CD8-positive, alpha-beta T cell (primary cell): ENCODE measurements at places on chromosomes 5 and 9. TPM values are rescaled to one million over a fixed set of nuclear protein-coding genes. Genes with fewer than 3 reads are reported as not detected.

Gene PRSS3
- not detected for total RNA-seq

GRCh38 chr9:109512170-109512756 lies 14.2 kb upstream of the PTPN3 start:
- no peak for DNase-seq

Gene SPAG8
- total RNA-seq = 0.78 TPM

- DNase-seq = no peak
These were observed 1325.0 kb upstream of the DMAC1 start for GRCh38 chr9:9124616-9125015.

- DNase-seq = no peak
These were observed 14.4 kb upstream of the SYNPO start for GRCh38 chr5:150625831-150626746.

Gene ZNF483
- 19.6 TPM for total RNA-seq

DNA sequence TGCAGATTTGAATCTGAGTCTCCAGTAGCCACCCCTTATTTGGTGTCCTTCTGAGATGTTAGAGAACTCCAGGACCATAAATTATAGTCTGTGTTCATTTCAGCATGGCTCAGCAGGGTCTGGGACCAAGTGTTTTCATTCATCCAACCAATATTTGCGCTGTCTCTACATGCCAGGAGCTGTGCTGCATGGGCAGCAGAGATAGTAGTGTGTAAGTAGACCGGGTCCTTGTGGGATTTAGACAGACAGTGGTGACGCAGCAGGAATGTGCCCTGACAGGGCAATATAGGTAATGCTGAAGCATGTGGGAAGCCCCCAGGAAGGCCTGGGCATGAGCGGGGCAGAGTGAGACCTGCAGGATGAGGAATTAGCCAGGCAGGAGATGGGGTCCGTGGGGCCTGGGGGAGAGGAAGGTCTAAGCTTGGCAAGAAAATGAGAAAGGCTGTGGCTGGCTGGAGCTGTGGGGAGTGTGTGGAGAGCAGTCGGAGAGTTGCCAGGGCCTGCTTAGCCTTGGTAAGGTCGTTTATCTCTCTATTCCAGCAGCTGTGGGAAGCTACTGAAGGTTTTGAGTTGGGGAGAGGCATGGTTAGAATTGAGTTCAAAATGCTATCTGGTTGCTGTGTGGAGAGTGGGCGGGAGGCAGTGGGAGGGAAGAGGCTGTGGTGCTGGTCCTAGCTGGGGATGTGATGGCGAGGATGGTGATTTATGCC lies 16.8 kb downstream of the STXBP1 start:
- no peak for DNase-seq

DNA sequence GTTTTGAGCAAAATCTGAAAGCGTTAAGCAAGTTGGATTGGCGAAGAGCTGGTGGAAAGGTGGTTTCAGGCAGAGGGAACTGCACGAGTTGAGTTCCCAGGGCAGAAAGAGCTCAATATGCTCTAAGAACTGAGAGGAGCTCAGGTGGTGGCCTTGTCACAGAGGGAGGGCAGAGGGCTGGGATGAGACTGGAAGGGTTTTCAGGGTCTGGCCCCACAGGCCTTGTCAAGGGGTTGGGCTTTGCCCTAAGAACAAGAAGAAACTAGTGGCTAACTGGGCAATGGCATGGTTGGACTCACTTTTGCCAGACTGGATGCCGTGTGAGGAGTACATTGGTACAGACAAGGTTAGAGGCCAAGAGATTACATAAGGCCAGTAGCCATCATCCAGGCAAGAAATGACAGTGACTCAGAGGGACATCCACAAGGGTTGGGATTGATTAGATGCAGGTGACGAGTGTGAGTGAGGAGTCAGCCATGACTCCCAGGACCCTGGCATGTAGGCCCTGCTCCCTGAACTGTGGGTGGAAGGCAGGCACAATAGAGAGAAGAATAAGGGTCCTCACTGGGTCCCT lies 75.1 kb upstream of the SMIM23 start:
- DNase-seq = no peak

DNA sequence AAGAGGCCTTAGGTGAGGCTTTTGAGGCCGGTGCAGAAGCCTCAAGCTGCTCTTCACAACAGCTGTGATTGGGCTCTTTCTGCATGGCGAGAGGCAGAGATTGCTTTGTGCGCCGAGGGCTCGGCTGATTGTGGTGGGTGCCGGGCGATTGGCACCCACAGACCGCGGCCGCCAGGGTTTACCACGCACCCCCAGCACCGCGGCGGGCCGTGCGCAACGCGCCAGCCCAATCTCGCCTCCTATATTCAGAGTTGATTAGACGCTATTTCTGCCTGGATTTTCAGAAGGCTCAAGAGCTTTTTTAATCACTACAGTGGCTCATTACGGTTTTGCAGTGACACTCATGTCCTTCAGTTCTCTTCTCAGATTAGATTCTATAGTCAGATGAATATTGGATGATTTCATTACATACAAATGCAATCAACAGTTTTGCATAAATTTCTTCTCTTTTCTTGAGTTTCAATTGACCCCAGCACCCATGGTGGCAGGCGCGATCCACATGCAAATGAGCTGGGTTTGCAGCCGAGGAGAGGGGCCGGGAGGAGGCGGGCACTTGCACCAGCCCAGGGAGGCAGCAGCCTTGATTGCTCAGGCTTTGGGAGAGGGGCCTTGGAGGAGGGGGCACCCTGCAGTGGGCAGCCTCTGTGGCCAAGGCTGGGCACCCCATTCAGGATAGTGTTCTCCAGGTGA lies 33.8 kb upstream of the PTGS1 start:
- no peak for DNase-seq

Gene CENPK
- total RNA-seq = 5.1 TPM

DNA sequence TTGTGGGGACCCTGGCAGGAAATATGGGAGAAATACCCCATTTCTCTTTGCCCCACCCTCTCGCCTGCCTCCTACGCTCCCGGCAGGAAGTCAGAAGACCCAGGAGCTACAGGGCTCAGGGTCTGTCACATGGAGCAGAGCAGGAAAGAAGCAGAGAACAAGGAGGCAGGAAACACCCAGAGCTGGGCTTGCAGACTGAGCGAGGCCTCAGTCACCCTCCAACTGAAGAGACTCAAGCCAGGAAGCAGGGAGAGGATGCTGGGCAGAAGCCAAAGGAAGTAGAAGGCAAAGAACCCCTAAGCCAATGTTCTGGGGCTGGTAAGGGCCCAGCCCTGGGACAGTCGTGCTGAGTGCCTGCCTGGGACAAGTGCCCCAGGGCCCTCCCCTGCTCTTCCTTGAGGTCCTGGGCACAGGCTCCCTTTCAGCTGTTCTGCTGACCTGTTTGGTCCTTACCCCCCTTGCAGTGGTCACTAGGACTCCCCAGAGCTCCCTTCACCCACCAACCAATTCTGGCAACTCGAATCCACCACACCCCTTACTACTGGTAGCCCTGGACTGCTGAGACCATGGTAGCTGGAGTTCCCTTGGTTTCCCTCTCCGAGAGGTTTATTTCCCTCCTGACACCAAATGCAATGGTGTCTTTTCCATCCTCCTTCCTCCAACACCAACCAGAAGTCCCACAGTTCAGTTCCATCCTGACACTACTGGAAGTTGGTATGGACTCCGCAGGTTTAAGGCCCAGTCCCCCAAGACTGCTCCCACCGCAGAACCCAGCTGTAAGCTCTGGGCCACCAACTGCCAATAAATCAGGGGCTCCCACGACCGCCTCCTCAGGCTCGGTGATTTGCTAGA lies 157.5 kb downstream of the COL23A1 start:
- DNase-seq = no peak

Gene FOXD4L4
- not detected for total RNA-seq

Gene NTRK2
- not detected for total RNA-seq

GRCh38 chr9:35789541-35789940 lies 1.9 kb upstream of the NPR2 start:
- DNase-seq = no peak

DNA sequence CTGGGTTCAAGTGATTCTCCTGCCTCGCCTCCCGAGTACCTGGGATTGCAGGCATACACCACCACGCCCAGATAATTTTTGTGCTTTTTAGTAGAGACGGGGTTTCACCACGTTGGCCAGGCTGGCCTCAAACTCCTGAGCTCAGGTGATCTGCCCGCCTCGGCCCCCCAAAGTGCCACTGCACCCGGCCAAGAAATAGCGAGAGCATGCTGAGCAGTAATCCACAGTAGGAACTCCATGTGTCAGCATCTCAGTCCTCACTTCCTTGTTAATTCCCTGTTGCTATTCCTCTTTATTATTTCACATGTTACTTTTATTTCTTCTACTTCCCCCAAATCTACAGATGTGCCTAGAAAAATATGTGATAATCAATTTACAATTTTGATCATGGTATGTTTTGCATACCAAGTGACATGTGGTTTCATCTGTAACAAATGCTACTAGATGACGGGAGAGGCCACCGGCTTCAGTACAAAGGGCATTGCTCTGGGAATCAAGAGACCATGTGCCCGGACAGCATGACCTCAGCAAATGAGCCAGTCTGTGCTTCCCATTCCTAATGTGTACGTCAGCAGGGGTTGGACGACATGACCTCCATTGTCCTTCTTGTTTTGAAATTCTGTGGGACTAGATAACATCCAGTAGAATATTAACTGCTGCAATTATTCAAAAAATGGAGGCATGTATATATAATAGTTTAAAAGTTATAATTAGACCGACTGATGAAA lies 61.6 kb downstream of the FNBP1 start:
- no peak for DNase-seq

Gene SH2D3C
- 5.9 TPM for total RNA-seq

- DNase-seq = peak; percentile 37
These were observed 305.8 kb upstream of the SMARCA2 start for GRCh38 chr9:1709347-1709746.

DNA sequence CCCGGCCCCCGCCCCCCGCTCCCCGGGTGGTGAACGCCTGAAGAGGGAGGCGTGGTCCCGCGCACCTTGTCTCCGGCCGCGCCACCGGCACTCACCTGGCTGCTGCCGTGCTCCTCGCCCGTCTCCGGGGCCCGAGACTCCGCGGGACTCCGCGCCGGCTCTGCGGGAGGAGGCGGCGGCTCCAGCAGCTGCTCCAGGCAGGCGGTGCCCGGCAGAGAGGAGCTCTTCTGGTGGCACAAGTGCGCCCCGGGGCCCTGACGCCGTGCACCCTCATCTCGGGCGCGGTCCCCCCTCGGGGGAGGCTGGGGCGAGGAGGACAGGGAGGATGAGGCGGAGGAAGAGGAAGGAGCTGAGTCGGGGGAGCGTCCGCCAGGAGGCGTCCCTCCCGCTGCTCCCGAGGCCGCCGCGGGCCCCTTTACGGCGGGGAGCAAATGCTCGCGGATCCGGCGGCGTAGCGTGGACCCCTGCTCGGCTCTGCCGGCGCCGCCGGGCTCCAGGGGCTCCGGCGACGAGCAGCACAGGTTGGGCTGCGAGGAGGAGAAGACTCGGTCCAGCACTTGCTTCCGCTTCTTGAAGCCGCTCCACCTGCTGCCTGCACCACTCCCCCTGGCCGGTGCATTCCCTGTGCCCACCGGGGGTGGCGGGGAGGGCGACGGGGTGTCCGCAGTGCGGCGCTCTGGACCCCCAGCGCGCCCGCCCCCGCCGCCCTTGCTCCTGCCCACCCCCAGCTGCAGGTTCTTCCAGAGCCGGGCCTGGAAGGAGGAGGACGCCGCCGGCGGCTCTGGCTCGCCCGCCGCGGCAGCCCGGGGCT lies 928 bp downstream of the MCTP1 start:
- no peak for DNase-seq

GRCh38 chr9:130295431-130295830 lies 29.9 kb downstream of the HMCN2 start:
- DNase-seq = no peak

GRCh38 chr5:172973931-172974330 lies 9.6 kb upstream of the ATP6V0E1 start:
- DNase-seq = no peak

Gene CDKN2B-AS1
- not detected for total RNA-seq

- DNase-seq = no peak
These were observed 226.7 kb downstream of the PRR16 start for GRCh38 chr5:120690621-120691407.

DNA sequence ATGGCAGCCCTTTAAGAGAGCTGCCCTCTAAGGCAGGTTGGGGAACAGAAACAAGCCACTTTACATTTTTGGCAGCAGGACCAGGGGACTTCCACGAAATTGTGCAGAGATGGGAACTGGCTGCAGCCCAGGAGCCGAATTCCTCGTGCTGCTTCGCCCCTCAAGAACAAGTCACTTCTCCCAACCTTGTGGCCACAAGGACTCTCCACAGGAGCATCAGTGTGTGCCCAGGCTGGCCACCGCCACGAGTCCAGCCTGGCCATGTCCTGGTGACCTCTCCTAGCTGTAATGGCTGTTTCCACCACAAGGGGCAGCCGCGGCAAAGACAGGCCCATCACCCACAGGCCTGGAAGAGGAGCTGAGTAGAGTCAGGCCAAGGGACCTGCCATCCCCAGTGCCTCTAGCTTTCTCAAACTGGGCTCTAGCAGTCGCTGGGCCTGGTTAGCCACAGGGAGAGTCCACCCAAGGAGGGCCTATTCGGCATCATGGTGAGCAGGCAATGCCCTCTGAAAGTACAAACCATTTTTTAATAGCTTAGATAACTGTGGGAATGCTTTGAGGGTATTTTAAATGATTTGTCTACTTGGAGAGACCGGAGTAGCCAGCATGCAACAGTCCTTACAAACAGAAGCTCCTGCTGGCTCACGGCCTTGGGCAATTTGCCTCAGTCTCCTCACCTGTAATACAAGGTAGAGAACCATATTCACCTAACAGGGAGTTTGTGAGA lies 129.0 kb downstream of the COL23A1 start:
- DNase-seq = peak; percentile 11

DNA sequence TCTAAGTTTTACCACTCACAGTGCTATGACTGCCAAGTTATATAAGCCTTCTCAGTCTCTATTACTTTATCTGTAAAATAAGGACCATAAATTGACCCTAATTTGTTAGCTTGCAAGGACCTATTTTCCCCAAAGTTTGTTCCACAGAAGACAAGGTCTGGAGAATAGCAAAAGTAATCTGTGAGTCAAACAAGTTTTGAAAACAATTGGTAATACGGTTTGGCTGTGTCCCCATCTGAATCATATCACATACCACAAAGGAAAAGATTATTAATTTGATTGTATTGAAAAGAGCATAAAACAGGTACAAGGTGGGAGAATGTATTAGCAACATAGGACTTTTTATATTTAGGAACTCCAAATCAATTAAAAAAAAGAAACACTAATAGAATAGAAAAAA lies 124.0 kb upstream of the TARS1 start:
- no peak for DNase-seq

DNA sequence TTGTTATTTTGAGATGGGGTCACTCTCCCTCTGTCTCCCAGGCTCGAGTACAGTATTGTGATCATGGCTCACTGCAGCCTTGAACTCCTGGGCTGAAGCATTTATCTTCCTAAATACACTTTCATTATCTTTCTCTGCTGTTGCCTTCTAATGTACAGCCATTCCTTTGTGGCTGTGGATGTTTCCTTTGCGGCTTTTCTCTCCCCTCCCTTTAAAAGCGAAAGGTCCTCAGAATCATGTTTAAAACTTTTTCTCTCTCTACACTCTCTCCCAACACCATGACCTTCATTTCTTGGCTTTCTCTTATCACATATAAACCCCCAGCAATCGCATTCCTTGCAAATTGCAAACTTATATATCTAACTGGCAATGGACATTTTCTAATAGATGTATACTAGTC lies 1.6 kb downstream of the IFNA2 start:
- DNase-seq = no peak
